ENCODE measurements at places on chromosomes 3 and 15.

DNA sequence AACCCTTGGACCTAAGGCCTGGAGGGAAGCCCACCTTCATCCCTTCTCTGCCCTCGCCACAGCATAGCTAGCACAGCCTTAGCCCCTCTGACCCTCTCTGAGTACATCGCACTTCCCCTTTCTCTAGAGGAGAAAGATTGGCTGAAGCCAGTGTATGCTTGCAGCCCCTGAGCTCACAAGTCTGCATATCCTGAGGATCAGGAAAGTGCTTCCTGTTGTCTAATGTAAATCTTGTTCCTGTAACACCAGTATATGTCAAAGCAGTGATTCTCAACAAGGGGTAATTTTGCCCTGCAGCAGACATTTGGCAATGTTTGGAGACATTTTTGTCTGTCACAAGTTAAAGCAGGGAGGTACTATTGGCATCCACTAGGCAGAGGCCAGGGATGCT is 2.2 kb upstream of the PRKCD start:
- no peak for DNase-seq

DNA sequence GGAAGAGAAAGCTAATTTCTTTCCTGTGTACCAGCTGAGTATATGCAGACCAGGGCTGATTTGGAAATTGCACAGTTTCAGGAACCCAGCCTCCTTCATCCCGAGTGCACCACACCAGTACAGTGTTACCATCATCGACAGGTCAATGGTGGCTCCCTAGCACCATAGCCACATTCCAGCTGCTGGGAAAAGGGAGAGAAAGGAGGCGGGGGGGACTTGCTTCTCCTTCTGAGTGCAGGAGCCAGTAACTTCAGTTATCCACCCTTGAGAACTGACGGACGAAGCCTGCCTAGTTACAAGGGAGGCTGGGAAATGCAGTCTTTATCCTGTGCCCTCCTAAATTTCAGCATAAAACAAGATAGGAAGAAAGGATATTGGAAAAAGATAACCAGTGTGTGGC is 129.7 kb upstream of the PRICKLE2 start:
- DNase-seq = no peak

DNA sequence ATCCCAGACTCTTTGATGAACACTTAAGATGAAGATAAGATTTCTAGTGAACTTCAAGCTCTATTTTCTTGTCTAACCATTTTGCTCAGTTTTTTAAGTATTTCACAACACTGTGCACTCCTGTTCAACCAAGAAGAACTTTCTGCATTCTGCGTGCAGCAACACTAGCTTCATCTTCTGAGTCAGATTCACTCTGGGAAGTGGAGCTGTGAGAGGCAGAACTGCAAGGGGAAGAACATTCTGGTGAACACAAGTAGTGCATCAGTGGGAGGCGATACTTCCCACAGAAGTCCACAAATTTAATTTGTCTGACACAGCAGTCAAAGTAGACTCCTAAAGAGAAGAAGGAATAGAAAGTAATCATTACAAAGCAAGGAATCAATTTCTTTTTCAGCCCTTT is 18.1 kb downstream of the LRRC58 start:
- no peak for DNase-seq

GRCh38 chr3:157087373-157087772 is 72.6 kb downstream of the CCNL1 start:
- no peak for DNase-seq

- DNase-seq = no peak
Observed at GRCh38 chr15:56351353-56351752, 13.9 kb upstream of the TEX9 start.

GRCh38 chr3:154625756-154626155 is 195.8 kb upstream of the GPR149 start:
- no peak for DNase-seq

- DNase-seq = no peak
Observed at GRCh38 chr3:141390747-141391146, 22.4 kb downstream of the ZBTB38 start.

GRCh38 chr15:101531170-101531569 is 41.7 kb upstream of the PCSK6 start:
- DNase-seq = no peak

DNA sequence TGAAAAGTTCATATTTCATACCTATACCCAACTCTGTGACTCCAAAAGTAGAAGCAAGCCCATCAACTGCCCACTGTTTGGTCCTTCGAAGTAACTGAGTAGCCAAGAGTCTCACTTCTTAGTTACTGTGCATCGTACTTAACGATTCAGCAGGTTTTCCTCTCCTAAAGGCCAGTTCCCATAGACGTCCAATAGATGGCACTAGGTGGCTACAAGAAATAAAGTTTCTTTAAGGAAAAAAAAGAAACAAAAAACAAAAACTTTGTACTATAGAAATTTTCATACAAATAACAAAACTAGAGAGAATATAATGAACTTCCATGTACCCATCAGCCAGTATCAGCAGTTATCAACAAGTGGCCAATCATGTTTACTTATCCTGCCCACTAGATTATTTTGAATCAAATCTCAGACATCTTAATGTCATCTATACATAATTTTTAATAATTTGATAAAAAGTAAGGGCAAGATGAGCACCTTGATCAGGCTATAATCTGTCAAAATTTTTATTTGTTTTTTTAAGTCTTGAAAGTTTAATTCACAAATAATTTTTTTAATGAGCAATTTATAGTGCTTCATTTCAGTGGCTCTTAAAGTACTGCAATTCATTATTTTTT is 63.8 kb upstream of the ACP3 start:
- DNase-seq = no peak

GRCh38 chr3:194929578-194929960 is 243.9 kb downstream of the FAM43A start:
- no peak for DNase-seq

GRCh38 chr3:5103743-5104142 is 18.3 kb upstream of the ARL8B start:
- no peak for DNase-seq

DNA sequence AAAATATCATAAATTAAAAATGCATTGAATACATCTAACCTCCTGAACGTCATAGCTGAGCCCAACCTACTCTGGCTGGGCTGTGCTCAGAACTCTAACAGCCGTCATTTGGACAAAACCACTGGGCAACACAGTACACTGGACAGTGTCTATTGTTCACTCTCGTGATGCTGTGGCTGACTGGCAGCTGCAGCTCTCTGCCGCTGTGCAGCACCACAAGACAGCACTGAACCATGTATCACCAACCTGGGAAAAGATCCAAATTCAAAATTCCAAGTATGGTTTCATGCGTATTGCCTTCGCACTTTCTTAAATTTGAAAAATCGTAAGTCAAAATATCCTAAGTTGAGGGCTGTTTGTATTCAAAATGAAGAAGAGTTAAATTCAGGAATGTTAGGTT is 145.1 kb upstream of the CNTN4 start:
- DNase-seq = no peak

- no peak for DNase-seq
Observed at GRCh38 chr3:196168808-196169391, 42.3 kb downstream of the ZDHHC19 start.

- DNase-seq = no peak
Observed at GRCh38 chr3:181534781-181535221, 176.9 kb upstream of the SOX2 start.

DNA sequence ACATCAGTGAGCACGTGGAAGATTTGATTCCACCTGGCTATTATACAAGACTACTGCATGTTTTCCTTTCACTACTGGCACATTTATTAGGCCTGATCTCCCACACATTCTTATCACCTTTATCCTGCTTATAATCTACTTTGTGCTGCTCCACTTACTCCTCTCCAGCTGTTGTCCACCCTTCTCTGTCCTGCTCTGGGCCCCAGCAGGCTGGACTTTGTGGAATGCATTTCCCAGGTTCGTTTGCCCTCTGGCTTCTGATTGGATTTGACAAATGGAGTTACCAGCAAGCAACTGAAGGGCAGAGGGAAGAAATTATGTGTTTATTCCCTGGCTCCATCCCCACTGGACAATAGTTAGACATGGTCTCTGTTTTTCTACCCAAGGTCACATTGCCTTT is 75.5 kb downstream of the DCLK3 start:
- DNase-seq = no peak

DNA sequence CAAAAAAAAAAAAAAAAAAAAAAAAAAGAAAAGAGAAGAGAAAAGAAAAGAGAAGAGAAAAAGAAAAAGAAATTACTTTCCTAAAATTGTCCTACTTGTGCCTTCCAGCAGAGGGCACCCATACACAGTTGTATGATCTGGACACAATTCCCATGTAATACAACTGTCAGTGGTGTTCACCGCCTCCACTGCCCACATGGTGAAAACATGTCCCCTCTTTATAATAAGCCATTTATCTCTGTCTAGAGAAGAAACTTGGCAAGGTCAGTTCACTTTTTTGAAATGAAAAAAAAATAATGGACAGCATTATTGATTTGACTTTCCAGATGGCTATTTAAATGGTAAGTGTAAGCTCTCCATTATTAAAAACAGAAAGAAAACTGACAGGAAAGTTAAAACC is 459.4 kb downstream of the GBE1 start:
- no peak for DNase-seq

DNA sequence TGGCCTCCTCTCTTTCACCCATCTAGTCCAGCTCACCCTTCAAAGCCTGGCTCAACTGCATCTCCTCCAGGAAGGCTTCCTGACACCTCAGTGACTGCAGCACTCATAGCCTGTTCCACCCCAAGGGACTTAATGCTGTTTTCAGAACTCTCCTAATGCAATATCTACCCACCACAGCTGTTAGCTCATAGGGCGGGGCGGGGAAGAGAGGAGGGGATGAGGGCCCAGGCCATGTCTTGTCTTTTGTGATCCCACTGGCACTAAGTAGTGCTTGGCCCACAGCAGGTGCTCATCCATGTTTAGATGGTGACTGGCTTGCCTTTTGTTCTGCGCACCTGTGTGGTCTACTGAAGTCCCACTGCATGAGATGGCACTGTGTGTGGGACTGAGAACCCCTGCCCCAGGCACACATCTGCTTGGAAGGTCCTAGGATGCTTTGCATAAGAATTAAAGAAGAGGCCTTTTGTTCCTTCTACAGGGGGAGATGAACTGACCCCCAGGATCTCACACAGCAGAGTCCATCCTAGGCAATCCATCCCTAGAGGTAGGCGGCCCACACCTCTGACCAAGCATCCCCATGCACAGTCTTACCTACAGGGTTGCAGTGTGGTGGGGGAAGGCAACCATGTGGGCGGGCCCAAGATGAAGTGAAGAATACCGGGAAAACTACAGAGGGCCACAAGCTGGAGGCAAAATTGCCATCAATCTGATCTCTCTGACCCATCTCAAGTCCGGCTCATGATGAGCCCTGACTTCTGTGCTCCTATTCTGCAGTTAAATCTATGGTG is 23.0 kb downstream of the SLC12A8 start:
- DNase-seq = no peak

DNA sequence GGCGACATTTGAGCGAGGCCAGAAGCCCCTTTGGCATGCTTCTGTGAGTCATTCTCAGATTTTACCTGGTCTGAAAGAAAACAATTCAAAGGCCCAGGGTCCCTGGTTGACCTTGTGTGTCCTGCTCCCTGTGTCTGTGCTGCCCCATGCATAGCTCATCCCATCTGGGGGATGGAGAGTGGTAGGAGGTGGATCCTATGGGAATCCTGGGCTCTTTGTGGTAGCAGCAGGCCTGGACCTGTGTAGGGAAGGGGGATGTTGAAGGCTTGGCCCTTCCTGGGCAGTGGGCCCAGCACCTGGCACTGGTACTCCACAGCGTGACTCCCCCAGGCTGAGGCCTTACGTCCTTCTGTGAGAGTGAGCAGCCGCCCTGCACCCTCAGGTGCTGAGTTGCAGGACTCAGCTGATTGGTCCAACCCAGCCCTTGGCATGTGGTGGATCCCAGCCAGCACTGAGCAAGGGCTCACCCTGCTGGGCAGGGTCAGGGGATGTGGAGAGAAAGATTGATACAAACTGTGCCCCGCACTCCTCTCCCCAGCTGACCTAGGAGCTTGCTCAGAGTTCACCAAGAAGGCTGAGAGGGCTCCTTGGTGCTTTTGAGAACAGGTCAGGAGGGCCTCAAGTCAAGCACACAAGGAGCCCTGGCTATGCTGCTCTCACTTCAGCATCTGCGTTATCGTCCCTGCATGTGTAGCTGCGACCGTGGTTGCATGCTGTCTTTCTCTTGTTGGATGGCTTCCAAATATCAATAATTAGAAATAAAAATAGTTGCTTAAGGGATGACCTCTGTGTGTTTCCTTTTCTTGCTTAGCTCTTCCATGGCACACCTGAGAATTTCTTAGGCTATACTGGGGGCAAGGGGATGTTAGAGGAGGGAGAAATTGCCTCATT is 21.4 kb upstream of the JMJD7 start:
- no peak for DNase-seq

DNA sequence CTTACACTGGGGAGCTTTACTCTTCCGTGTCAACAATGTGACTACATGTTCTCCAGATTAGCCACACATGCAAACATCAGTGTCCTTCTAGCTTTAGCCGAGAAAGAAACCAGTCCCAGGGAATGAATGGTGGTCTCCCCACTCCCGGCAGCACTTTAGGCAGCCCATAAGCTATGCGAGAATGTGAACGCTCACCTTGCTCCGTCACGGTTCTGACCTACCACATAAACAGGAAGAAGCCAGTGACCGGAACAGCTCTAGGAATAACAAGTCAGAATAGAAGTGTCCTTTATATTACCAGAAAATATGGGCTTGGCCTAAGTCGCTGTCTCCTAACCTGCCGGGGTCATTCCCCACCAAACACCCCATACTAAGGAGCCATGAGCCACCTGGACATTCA is 98.0 kb upstream of the ABHD17C start:
- DNase-seq = no peak

- DNase-seq = no peak
Observed at GRCh38 chr15:64878705-64879104, 33.0 kb upstream of the ANKDD1A start.

GRCh38 chr15:66670762-66671580 is 31.1 kb upstream of the SMAD6 start:
- DNase-seq = no peak

DNA sequence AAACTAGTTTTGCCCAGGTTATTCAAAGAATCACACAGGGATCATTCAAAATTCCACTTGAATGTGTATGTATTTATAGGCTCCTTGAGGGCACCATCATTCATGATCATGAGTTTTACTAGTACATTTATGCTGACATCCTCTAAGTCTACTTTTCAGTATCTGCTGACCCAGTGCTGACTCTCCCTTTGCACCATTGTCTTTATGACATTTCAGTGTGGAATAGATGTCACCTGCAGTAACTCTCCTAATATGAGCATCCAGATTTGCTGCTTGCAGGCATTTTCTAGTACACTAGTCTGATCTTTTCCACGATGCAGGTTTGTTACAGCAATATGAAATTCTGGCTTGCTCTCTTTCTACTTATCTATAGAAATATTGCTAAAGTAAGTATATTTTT is 1603.5 kb downstream of the SI start:
- no peak for DNase-seq

- no peak for DNase-seq
Observed at GRCh38 chr3:118102737-118103136, 931.9 kb downstream of the IGSF11 start.

DNA sequence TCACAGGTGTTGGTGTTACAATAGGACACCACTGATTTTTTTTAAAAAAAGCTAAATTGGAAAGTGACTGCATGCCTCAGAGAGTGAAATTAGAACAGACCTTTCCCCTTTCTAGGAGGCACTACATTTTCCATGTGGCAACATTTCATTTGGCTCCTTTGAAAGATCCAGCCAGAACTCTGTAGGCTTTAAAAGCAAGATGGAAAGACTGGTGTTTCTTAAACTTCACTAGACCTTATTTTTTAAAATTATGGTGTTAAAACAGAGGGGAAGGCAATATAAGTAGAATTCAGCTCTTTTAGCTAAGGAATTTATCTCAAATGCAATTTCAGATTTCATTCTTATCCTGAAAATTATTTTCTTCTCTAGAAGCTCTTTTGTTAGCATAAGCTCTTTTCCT is 317.6 kb upstream of the TGFBR2 start:
- no peak for DNase-seq

All from activated naive CD4-positive, alpha-beta T cell treated with anti-CD3 and anti-CD28 coated beads, Interleukin-2, amount 50 U/mL, for 16 hours (primary cell).